ENCODE measurements at places on chromosomes 4 and X.

- DNase-seq: no peak
Measured at GRCh38 chr4:119854364-119854763, 212.3 kb downstream of the MAD2L1 start.

GRCh38 chr4:169266081-169266480 is 4.7 kb downstream of the SH3RF1 start:
- no peak for DNase-seq

- DNase-seq: no peak
Measured at GRCh38 chr4:27946799-27947198, 1086.2 kb downstream of the STIM2 start.

GRCh38 chr4:100913685-100914084 is 395.9 kb upstream of the EMCN start:
- no peak for DNase-seq

DNA sequence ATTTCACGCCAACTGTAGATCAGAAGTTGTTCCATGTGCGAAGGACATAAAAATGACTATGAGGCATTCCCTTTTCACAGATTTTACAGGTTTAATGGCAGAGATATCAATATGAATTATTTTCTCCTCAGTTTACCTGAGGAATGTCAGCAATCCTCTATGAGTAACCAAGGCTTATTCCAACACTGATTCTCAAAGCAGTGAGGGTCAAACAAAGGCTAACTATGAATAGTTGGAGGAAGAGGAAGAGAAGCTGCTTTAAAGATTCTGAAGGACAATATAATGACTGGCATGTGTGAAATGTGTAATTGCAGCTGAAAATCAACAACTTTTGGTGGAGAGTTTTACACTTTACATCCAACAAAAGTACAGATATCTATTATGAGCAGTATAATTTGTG is 29.1 kb downstream of the NAF1 start:
- DNase-seq: no peak

DNA sequence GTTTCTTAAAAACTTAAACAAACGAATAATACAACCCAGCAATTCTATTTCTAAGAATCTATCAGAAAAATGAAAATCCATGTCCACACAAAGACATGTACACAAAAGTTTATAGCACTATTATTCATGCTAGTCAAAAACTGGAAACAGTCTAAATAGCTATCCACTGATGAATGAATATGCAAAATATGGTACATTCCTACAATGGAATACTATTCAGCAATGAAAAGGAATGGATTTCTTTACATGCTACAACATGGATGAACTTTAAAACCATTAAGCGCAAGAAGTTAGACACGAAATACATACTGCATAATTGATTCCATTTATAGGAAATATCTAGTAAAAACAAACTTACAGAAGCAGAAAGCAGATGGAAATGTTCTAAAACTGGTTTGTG is 43.3 kb downstream of the HELT start:
- DNase-seq: no peak

DNA sequence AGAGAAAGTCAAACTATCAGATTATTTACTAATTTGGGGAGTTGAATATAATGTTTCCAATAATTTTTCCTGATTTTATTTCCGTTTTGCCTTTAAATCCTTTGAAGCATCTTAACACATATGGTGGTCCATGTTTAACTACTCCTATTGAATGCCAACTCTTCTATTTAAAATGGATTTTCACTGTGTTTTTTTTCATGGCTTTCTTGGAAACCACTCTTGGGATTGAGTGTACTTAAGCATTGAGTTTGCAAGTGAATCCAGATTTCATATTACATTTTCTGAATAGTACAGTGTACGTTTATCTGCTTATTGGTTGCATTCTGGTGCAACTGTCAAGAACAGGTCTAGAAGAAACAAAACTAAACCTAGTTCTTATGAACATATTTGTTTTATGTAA is 45.6 kb downstream of the RAPGEF2 start:
- DNase-seq: no peak

DNA sequence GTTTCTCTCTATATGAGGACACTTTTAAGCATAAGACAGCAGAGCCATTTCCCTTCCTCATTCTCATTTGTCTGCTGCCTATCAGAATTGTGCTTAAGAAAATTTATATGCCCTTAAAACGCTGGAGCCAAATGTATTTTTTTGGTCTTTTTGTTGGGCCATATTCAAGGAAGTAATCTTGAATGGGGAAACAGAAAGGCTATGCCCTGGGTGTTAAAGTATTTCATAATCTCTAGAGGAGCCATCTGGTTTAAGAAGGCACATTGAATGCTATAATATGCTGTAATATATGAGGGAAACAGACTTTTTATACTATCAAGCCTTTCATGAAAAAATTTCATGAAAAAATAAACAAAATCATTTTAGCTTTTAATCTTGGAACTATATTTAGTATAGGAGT is 4.3 kb downstream of the DMD start:
- no peak for DNase-seq

- DNase-seq: no peak
Measured at GRCh38 chr4:184744236-184744635, 10.3 kb upstream of the CENPU start.

GRCh38 chrX:148610328-148610698 is 109.9 kb downstream of the AFF2 start:
- no peak for DNase-seq
